ENCODE measurements at places on chromosomes 6 and 20. TPM values are rescaled to one million over a fixed set of nuclear protein-coding genes. Genes with fewer than 3 reads are reported as not detected.

ABCF1 gene
- total RNA-seq = 27.1 TPM

RFX6 gene
- total RNA-seq = not detected

TSBP1 gene
- total RNA-seq = not detected

BPIFB2 gene
- total RNA-seq = 2.0 TPM

AARS2 gene
- 9.1 TPM for total RNA-seq

MYL9 gene
- total RNA-seq = 28.8 TPM

MEP1A gene
- total RNA-seq = not detected

PNPLA1 gene
- total RNA-seq = 0.20 TPM

SLC22A3 gene
- 8.0 TPM for total RNA-seq

AVP gene
- total RNA-seq = not detected

DCDC2 gene
- not detected for total RNA-seq

EPHA7 gene
- total RNA-seq = 0.12 TPM

MYB gene
- 1.3 TPM for total RNA-seq

MYLK2 gene
- total RNA-seq = 0.12 TPM

FAM209B gene
- total RNA-seq = 0.44 TPM

BTN1A1 gene
- total RNA-seq = not detected

STX11 gene
- 5.5 TPM for total RNA-seq

SIRPD gene
- not detected for total RNA-seq

SLC22A16 gene
- not detected for total RNA-seq

HLA-DRA gene
- total RNA-seq = 38.7 TPM

BEND3 gene
- 3.0 TPM for total RNA-seq

PTCRA gene
- not detected for total RNA-seq

PRSS35 gene
- total RNA-seq = not detected

C6orf58 gene
- not detected for total RNA-seq

RAB44 gene
- total RNA-seq = 0.36 TPM

BMP7 gene
- total RNA-seq = 34.2 TPM

SLC13A3 gene
- 0.92 TPM for total RNA-seq

CST5 gene
- total RNA-seq = not detected

SLC17A1 gene
- total RNA-seq = not detected

SNAI1 gene
- 0.36 TPM for total RNA-seq

SCAND1 gene
- 47.9 TPM for total RNA-seq

TTK gene
- total RNA-seq = 11.0 TPM

SYNGAP1 gene
- total RNA-seq = 7.1 TPM

C6orf163 gene
- 1.1 TPM for total RNA-seq

LHFPL5 gene
- total RNA-seq = not detected

CRISP3 gene
- 8.1 TPM for total RNA-seq

WFDC12 gene
- total RNA-seq = 5.1 TPM

RIPOR3 gene
- 1.2 TPM for total RNA-seq

TPD52L1 gene
- total RNA-seq = 217 TPM

TMEM244 gene
- total RNA-seq = not detected

NKX2-4 gene
- total RNA-seq = not detected

VPS16 gene
- total RNA-seq = 23.8 TPM

SCRT2 gene
- total RNA-seq = not detected

CPXM1 gene
- total RNA-seq = 2.0 TPM

CCDC28A gene
- 10.1 TPM for total RNA-seq

MUCL3 gene
- total RNA-seq = 1.00 TPM

UST gene
- 3.0 TPM for total RNA-seq

APCDD1L gene
- 0.16 TPM for total RNA-seq

RARS2 gene
- 24.0 TPM for total RNA-seq

Data from esophagus mucosa (tissue), 1 donor.